ENCODE measurements at places on chromosomes 11 and 22.

DNA sequence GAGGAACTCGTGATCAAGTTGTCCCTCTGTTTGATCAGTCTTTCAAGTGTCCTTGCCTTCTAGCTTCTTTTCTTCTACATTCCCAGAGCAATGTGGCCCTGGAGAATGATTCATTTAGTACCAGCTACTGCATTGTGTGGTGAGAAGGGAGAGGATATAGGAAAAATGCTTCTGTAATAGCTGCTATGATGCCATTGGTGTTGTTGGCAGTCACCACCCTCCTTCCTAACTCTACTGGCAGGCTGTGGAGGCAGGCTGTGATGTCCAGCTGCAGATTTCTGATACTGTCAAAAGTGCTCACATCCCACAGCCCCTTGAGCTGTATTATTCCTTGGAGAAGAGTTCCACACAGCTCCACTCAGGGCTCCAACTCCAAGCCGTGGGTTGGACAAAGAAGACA, 52.8 kb downstream of the ENDOD1 start:
- DNase-seq = no peak

DNA sequence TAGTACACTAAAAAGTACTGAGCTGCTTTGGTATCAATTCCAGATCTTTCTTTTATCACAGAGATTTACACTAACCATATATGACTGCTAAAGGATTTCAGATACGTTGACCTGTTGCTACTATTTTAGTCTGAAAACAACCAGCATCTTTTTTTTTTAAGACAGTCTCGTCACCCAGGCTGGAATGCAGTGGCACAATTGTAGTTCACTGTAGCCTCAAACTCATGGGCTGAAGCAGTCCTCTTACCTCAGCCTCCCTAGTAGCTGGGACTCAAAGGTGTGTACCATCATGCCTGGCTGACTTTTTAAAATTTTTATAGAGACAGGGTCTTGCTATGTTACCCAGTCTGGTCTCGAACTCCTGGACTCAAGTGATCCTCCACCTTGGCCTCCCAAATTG, 24.2 kb upstream of the L3MBTL2 start:
- no peak for DNase-seq

DNA sequence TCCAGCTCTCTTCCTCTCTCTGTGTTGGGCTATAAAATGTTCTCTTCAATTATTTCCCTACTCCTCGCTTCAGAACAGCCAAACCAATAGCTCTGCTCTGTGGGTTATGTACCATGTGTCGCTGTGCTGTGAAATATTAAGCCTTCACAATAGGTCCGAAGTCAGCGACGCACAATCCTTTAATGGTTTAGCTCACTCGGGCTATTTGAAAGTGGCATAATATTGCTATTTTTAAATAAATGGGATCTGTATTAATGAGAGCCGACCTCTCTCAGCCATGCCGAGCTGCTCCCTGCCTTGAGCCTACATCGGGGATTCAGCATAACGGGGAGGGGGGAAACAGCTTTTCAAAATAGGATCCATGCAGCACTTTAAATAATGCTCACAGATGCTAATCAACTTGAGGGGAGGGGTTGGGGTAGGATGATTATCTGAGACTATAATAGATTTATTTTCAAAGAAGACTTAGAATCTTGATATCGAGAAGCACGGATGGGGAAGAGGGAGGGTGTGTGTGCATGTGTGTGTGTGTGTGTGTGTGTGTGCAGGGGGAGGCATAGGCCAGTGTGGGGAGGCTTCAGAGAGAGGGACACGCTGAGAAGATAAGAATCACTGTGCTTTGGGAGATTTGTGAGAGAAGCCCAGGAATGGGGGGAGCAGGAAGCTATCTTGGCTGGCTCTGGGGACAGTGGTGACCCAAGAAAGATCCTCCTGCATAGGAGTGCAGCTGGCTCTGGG, 271.5 kb downstream of the NXPE2 start:
- no peak for DNase-seq

GRCh38 chr22:35231585-35232084, 25.7 kb upstream of the HMGXB4 start:
- peak; percentile 77 for DNase-seq

DNA sequence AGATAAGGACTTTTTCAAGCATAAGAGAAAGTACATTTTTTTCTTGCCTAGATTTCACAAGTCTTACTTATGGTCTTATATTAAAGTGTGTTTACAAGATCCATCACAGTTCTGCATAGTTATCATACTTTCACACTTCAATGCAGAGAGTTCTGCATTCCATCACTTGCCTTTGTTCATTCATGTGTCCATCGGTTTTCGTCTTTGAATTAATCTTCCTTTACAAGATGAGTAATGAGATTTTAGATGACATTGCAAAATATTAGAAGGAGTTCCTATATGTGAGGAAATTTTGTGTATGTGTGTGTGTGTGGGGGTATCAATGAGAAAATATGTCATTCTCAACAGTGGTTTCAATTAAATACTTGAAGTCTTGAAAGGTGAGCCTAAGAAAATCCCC, 98.1 kb upstream of the GUCY1A2 start:
- DNase-seq = peak; percentile 11

DNA sequence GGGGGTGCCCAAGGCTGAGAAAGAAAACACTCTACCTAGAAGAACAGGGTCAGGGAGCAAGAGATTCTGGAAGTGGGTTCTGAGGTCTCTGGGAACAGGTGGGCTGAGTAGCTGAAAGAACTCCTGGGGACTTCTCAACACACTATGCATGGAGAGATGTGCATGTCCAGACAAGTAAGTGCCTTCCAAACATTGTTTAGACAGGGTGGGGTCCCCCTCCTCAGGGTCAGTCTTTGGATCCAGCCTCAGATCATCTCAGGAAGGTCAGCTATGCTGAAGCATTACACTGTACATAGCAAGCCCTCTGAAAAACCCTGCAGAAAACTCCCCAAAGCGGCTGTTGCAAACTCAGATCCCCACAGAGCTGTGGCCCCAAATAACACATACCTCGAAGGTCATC, 53.9 kb upstream of the SCUBE2 start:
- no peak for DNase-seq

DNA sequence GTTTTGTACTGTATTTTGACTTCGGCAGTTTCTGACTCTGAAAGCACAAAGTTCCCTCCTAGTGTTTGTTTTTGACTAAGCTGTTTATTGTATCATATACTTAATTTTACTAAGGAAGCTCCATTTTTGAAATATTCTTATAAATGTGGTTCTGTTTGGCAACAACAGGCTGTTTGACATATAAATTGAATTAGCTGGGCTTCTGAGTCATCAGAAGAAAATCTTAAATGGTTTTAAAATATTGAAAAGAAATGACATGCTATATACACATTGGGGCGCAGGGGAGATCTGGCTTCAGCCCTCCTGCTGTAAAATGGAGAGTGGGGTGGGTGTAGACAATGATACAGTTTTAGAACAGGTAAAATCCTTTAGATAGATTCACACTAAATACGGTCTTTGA, 38.6 kb downstream of the SHISA8 start:
- no peak for DNase-seq

DNA sequence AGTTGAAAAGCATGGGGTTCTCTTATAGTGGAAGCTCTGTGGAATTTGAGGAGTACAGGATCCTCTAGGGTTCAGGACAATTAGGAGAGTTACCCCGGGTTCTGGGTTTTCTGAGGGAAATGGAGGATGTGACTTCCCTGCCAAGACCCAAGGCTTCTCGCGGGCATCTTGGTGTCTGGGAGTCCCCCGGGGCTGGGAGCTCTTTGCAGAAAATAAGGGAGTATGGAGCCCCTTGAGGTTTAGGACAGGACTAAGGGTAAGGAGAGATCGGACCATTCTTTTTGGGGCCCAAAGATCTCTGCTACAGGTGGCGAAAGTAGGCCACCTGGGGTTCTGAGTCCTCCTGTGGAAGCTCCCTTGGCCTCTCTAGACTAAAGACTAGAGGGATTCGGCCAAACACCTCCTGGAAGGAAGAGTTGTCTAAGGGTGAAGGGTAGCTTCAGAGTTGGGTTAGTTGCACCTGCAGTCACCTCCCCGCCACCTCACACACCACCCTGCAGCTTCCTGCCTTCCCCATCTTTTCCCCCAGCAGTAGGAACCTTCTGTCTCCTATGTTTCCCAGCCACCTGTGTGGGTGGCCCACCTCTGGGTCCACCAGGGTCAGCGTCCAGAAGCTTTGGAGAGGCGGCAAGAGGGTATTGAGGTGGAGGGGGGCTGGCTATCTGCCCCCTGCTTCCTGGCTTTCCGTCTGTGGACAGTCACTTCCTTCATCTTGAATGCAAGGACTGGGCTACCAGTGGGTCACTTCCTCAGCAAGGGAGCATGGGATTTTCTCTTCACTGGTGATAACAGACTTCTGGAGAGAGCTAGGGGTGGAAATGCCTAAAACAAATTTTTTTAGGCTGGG, 908 bp downstream of the LIMK2 start:
- no peak for DNase-seq

- DNase-seq = no peak
These were observed 32.1 kb downstream of the IGLL1 start for GRCh38 chr22:23547818-23548500.

- DNase-seq = peak; percentile 93
These were observed 51.4 kb downstream of the JAM3 start for GRCh38 chr11:134120143-134120850.

DNA sequence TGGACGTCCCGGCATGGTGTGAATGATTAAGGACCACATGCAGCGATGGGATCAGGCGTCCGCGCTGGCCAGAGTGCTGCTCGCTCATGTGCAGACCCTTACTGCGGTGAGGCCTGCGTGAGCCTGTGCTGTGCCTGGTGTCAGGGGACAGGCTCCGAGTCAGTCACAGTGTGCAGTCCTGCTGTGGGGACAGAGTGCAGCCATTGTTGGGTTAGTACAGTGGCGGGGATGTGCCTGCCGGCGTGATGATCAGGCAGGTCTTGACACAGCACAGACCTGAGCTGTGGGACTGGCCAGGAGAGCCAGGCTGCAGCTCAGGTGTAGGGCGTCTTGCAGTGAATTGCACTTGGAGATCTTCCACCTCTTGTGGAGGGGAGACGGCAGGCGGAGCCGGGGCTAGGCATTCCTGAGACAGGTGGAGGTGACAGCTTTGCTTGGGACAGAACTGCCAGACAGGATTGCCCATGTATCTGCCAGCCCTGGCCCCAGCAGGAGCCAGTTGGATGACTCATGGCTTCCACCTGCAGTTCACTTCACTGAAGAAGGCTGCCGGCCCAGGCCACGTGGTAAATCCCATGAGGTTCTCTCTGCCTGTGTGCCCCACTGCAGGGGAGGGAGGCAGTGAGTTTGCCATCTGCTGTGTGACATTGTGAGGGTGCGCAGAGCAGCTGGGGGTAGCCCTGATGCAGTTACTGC, 17.3 kb downstream of the TRMU start:
- DNase-seq = peak; percentile 11

DNA sequence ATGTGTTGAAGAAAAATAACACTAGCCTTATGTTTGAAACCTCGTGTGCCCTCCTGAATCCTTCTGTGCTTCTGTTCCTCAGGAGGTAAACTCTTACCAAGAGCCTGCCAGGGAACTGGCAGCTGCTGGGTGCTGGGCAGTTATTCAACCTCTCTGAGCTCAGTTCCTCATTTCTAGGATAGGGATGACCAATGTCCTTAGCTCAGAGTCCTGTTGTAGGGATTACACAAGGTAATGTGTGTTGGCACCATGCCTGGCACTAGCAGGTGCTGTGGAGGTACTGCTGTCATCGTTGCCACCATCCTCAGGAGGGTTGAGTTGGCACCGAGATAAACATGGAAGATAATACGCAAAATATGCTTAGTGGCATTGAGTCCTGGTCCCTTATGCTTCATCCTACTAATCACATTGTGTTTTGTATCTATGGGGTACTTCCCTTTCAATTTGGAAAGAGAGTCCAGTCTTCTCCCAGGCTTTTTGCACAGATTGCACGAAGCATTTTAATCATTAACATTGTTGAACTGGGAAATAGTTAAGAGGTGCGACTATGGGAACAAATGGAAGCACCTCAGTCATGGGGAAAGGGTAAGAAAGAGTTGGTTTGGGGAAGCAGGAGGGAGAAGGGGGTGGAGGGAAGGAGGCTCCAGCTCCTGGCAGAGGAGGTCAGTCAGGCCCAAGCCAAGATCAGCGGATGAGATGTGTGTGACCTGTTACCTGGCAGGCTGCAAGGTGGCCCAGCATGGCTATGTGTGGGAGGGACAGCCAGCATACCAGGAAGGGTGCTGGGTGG, 56.7 kb downstream of the CABIN1 start:
- no peak for DNase-seq
